ENCODE measurements at places on chromosomes 5 and 9. TPM values are rescaled to one million over a fixed set of nuclear protein-coding genes. Genes with fewer than 3 reads are reported as not detected.

- DNase-seq = no peak
Observed at GRCh38 chr9:88300556-88300955, 87.7 kb upstream of the SPIN1 start.

DNA sequence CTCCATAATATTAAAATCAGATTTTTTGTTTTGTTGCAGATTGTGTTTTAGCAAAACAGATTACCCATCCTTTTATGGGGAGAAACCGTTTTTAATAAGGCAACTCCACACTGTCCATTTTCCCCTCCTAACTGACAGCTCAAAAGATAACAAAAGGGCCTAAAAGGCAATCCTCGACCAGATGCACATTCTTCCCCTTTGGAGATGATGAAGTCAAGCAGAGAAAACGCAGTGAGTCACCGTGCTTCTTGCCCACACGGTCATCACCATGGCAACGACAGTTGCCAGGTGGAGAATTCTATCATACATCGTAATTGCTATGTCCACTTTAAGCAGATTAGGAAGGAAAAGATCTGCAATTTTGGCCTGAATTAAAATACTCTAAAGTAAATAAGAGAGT is 96.4 kb downstream of the DIRAS2 start:
- no peak for DNase-seq

DNA sequence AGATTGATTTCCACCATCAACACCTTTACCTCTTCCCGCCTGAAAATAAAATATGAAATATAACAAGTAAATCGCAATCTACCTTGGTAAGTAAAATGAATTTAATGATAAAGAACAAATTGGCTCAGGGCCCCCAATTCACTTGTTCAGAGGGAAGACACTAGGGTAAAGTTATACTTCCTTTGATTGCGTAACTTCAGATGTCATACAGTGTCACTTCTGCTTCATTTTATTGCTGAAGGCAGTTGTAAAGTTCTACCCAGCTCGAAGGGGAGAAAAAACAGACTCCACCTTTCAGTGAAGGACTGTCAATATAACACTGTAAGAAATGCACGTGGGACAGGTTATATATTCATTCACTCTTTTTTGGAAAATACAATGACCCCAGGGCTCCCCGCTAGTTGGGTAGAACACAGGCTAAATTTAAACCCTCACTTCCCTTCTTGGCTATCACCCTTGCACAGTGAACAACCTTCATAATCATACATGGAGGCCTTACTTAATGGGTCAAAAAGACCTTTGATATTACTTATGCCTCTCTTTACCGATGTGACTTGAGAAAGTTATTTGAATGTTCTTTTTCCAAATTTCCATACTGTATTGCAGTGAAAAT is 848.8 kb downstream of the MAT2B start:
- DNase-seq = no peak

DNA sequence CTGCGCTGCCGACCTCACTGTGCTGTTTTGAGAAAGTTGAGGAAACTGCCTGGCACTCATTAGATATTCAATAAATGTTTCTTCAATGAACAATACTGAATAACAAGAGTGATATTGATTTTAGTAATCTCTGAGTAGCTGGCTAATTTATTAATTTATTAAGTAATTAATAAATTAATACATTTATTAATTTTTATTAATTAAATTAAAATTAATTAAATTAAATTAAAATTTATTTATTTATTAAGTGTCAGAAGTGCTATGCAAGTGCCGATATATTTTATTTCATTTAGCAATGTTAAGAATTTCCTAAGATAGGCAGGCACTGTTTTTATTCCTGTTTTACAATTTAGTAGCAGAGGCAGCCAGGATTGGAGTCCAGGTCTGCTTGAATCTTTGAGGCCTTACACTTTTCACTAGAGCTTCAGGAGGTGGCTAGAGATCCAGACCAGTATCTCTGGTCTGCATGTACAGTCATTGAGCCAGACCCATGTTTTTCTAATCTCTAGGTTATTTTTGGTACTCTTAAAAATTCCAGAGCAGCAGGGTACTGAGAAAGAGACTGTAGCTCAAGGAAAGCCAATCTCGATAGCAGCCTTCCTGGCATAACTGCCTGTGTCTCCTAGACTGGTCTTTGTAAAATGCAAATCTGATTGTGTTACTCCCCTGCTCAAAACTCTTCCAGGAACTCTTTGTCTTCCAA is 109.2 kb downstream of the ARHGEF28 start:
- no peak for DNase-seq

- DNase-seq = no peak
Observed at GRCh38 chr5:131810510-131811249, 13.9 kb upstream of the FNIP1 start.

DNA sequence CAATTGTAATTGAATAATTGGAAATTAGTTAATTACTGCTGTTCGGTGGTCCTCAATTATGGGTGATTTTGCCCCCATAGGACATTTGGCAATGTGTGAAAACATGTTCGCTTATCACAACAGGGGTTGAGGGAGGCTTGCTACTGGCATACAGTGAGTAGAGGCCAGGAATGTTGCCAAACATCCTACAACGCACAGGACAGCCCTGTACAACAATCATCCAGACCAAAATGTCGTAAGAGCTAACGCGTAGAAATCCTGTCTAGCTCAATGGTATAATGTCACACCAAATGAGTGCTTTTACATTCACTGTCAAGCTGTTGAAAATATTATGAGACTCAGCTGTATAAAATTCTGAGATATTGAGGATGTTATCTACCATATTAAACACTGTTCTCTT is 464.4 kb upstream of the TUSC1 start:
- DNase-seq = no peak

DNA sequence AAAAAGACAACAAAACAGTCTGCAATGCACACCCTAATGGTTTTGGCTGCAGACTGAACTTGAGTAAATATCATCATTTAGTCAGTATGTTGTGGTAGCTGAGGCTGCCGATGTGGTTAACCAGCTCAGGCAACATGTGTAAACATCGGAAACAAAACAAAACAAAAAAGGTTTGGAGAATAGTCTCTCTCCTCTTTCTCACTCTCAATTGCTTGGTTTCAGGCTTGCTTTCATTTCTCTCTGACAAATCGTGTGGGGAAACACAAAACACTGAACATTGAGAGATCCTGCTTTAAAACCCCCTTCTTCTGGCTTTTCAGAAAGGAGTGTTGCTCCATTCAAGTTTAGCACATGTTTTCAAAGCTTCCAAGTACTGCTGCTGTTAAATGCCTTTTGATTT is 453.3 kb downstream of the BNC2 start:
- no peak for DNase-seq

DNA sequence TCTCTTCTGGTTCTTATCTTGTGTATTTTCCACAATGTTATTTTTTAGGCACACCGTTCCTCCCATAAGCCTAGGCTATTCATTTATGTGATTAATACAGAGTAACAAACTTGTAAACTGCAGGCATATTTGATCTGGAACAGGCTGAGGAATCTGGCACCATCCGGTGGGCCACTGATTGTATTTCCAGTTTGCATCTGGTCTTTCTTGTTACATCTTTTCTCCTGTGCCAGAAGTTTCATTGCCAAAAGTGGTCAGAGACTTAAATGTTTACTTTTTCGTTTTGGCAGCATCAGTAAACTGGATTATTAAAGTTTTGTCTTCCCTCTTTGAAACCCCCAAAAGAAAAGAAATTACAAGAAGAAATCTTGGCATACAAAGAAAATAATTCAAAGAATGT is 17.9 kb upstream of the ZCCHC7 start:
- no peak for DNase-seq

TMEM252 gene
- not detected for total RNA-seq

C5orf52 gene
- not detected for total RNA-seq

MAPK9 gene
- 39.7 TPM for total RNA-seq

DMRT3 gene
- total RNA-seq = not detected

DEPDC1B gene
- 34.5 TPM for total RNA-seq

XPA gene
- total RNA-seq = 11.1 TPM

GPR151 gene
- not detected for total RNA-seq

Measured in activated T-cell treated with anti-CD3 and anti-CD28 coated beads, Interleukin-2, amount 50 U/mL, for 72 hours (primary cell).